ENCODE measurements at places on chromosomes 7 and 10. TPM values are rescaled to one million over a fixed set of nuclear protein-coding genes. Genes with fewer than 3 reads are reported as not detected.
A peak's percentile ranks its signal among the peaks of the same experiment; 100 is the strongest.

The CFAP46 gene
- total RNA-seq, result not detected

The TES gene
- 22.0 TPM for total RNA-seq

The VTI1A gene
- total RNA-seq, result 149 TPM

The HABP2 gene
- not detected for total RNA-seq

The ENO4 gene
- total RNA-seq, result 0.39 TPM

The LEP gene
- total RNA-seq, result 70.7 TPM

The IQUB gene
- 2.2 TPM for total RNA-seq

The GBX1 gene
- total RNA-seq, result not detected

The TMEM229A gene
- total RNA-seq, result 0.63 TPM

The SLF2 gene
- total RNA-seq, result 29.1 TPM

The SLC26A4 gene
- total RNA-seq, result 0.66 TPM

The AEBP1 gene
- 242 TPM for total RNA-seq

DNA sequence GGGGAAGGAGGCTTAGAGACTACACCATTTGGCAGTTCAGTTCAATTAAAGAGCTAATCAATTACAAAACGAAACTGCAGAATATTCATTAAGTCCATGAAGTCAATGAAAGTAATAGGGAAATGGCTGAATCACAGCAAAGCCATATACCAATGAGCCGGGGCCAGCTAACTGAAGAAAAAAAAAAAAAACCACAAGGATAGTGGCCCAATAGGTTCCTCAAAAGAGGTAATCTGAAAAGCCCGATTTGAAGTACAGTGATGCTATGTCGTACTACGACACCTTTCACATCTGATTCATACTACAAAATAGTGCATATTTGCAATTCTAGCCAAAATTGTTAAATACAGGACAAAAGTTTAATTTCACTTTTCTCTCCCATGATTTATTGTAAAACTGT is 2.5 kb downstream of the ARHGAP12 start:
- peaks cover 13% of the 10 kb centered on the region for H3K4me1 ChIP-seq
- H3K36me3 ChIP-seq, result no peaks in the 10 kb centered on the region
- no peak overlapping the region for H3K27ac ChIP-seq
- H3K4me3 ChIP-seq, result no peak overlapping the region

DNA sequence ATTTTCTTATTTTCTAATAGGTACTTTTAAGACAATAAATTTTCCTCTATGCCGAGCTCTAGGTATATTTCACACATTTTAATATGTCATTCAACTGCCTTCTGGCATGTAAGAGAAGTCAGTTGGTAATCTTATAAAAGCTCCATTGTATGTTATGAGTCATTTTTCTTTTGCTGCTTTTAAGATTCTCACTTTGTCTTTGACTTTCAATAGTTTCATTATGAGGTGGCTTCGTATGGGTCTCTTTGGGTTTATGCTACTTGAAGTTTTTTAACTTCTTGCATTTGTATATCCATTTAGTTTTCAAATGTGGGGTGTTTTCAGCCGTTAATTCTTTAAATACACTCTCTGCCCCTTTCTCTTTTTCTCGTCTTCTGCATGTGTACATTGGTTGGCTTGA is 80.5 kb downstream of the ABCA13 start:
- H3K27me3 ChIP-seq, result no peaks in the 10 kb centered on the region
- H3K27ac ChIP-seq, result no peak overlapping the region
- no peak for DNase-seq

DNA sequence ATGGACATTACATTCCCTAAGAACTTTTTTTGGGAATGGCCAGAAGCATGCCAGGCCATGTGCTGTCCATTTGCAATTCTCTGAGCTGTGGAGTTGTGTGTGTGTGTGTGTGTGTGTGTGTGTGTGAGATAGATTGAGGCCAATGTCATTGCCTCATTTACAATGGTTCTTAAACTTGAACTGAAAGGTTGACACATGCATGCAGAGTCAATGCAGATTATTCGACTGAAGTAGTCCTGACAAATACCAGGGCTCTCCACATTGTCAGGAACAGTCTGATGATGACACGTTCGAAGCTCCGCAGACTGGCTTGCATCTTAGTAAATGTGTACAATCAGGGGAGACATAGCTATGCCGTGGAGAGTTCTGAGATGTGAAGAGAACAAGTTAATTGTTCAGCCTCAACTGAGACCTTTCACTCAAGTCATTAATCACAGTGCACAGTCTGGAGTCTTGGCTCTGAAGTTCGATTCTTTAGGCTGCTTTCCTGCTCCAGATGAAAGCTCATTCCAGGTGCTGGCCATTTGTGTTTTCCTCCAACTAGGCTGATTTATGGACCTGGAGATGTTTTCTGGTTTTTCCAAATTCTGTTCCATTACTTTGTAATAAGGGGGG is 921.9 kb downstream of the LRMDA start:
- no peaks in the 10 kb centered on the region for H3K4me1 ChIP-seq
- H3K36me3 ChIP-seq, result no peaks in the 10 kb centered on the region
- H3K27ac ChIP-seq, result no peak overlapping the region
- no peak overlapping the region for H3K4me3 ChIP-seq
- DNase-seq, result no peak

DNA sequence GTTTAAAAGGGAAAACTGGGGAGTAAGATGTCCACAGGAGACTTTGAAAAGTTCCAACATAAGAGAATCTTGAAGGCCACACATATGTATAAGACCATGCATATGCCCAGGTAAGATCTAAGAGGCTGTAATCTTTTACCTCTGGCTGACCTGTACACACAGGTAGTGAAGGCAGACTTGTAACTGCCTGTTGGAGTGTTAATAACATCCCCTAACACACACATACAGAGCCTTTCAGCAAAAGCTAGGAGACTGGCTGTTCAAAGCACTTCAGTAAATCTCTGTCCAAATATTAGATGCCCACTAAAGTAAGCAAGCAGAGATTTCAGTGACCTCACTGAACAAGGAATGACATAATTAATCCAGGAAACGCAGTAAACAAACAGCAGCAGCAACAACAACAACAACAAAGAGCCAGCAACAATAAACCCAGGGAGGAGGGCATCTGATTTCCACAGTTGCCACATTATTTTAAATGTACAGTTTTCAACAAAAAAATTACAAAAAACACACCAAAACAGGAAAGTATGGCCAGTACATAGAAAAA is 15.0 kb downstream of the CYP51A1 start:
- peaks cover 6% of the 10 kb centered on the region for H3K4me1 ChIP-seq
- H3K27me3 ChIP-seq, result no peaks in the 10 kb centered on the region
- H3K36me3 ChIP-seq, result peaks cover 3% of the 10 kb centered on the region
- no peak for DNase-seq
- no peak overlapping the region for H3K4me3 ChIP-seq
- no peak overlapping the region for H3K27ac ChIP-seq

- DNase-seq, result no peak
- H3K27ac ChIP-seq, result no peak overlapping the region
- H3K4me1 ChIP-seq, result no peaks in the 10 kb centered on the region
- H3K36me3 ChIP-seq, result no peaks in the 10 kb centered on the region
- no peak overlapping the region for H3K4me3 ChIP-seq
Measured at GRCh38 chr10:86024281-86025041, 342.1 kb downstream of the GRID1 start.

DNA sequence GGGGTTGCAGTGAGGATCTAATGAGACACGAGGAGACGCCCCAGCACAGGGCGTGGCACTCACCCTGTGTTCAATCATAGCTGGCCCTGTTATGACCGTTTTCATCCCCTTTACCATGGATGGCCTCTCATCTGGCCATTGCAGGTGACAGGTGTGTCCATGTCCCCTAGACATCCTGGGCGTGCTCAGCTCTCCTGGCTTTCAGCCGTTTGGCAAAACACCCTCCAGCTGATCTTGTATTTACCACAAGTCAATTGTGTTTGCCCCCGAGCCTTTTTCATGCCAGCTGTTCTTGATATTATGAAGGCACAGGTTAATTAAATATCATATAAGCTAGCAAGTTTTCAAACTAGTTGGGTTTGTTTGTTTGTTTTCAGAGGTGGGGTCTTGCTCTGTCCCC is 97.1 kb downstream of the CHST15 start:
- no peaks in the 10 kb centered on the region for H3K4me1 ChIP-seq
- DNase-seq, result no peak
- peaks cover 29% of the 10 kb centered on the region for H3K27me3 ChIP-seq
- no peak overlapping the region for H3K27ac ChIP-seq

- H3K4me3 ChIP-seq, result no peak overlapping the region
- no peaks in the 10 kb centered on the region for H3K27me3 ChIP-seq
Measured at GRCh38 chr7:1535701-1536454, 5.4 kb downstream of the MAFK start.

- no peaks in the 10 kb centered on the region for H3K36me3 ChIP-seq
- no peak overlapping the region for H3K4me3 ChIP-seq
- no peaks in the 10 kb centered on the region for H3K4me1 ChIP-seq
Measured at GRCh38 chr10:44307691-44308090, 77.2 kb downstream of the CXCL12 start.

DNA sequence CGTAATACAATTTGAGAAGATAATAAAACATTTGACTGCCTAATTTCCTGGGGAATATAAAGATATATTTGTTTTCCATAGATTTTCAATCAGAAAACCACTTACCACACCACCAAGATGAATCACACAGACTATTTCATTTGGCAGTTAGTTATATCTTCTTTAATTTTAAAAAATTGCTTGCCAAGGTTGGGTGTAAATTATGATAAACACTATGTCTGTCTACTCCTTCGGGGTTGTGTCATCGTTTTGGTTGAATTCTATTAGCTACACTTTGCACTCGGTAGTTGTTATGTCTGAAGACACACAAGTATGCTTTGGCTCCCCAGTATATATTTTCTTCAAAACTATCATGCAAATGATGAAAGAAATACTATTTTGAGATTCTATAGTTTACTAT is 594.8 kb upstream of the SEMA3D start:
- no peak overlapping the region for H3K27ac ChIP-seq
- H3K4me3 ChIP-seq, result no peak overlapping the region
- H3K36me3 ChIP-seq, result no peaks in the 10 kb centered on the region
- H3K4me1 ChIP-seq, result no peaks in the 10 kb centered on the region
- DNase-seq, result no peak

GRCh38 chr10:74314166-74314565 is 163.1 kb downstream of the ADK start:
- DNase-seq, result no peak
- peaks cover 16% of the 10 kb centered on the region for H3K36me3 ChIP-seq
- no peaks in the 10 kb centered on the region for H3K27me3 ChIP-seq

GRCh38 chr7:133364959-133365690 is 112.2 kb downstream of the EXOC4 start:
- no peak overlapping the region for H3K27ac ChIP-seq
- no peaks in the 10 kb centered on the region for H3K27me3 ChIP-seq
- H3K4me1 ChIP-seq, result peaks cover 14% of the 10 kb centered on the region
- H3K4me3 ChIP-seq, result no peak overlapping the region
- no peak for DNase-seq

- DNase-seq, result no peak
- no peaks in the 10 kb centered on the region for H3K4me1 ChIP-seq
- H3K27me3 ChIP-seq, result no peaks in the 10 kb centered on the region
- no peak overlapping the region for H3K4me3 ChIP-seq
- no peak overlapping the region for H3K27ac ChIP-seq
Measured at GRCh38 chr7:149685455-149685854, 87.9 kb downstream of the ZNF467 start.

- peak overlapping the region; percentile 94 for H3K27ac ChIP-seq
- no peak overlapping the region for H3K4me3 ChIP-seq
- no peaks in the 10 kb centered on the region for H3K36me3 ChIP-seq
- no peak for DNase-seq
Measured at GRCh38 chr10:110305767-110306451, 1.2 kb upstream of the SMNDC1 start.

- DNase-seq, result no peak
- H3K36me3 ChIP-seq, result no peaks in the 10 kb centered on the region
- H3K4me3 ChIP-seq, result no peak overlapping the region
- no peaks in the 10 kb centered on the region for H3K4me1 ChIP-seq
- no peak overlapping the region for H3K27ac ChIP-seq
- H3K27me3 ChIP-seq, result no peaks in the 10 kb centered on the region
Measured at GRCh38 chr7:95863-96260, 96.5 kb upstream of the FAM20C start.

DNA sequence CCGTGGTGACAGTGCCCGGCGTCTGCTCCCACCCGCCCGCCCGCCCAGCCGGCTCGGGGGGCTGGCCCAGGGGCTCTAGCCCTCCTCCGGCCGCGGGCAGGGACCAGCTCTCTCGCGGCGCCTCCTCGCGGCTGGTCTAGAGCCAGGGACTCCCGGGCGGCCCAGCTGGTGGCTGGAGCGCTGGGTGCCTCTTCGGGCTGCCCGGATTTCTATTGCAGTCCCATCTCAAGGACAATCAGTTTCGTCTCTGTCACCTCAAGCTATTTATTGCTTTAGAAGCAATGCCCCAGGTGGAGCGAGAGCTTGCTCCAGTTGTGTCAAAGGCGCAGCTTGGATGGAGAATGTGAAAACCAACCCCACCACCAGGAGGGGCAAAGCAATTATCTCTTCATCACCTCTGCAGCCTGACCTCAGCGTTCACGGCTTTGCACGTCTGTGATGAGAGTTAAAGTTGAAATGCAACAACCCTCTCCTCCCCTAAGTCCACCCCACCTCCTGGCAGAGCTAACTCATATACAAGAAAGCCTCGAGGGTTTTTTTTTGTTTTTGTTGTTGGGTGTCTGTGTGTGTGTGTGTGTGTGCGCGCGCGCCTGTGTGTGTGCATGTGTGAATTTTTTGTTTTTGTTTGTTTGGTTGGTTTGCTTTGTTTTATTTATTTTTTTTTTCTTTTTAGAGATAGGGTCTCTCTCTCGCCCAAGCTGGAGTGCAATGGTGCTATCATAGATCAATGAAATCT is at the start of gene ITGA8:
Gene ITGA8, minus strand, starts transcription at position 24 of the 736 bp plus-strand sequence. CDS start 151 bp downstream, outside the sequence.
- H3K36me3 ChIP-seq, result no peaks in the 10 kb centered on the region
- no peak for DNase-seq
- no peak within 1 kb of the TSS for H3K27ac ChIP-seq
- H3K4me1 ChIP-seq, result peaks cover 32% of the 10 kb centered on the region
- peaks cover 27% of the 10 kb centered on the region for H3K27me3 ChIP-seq

DNA sequence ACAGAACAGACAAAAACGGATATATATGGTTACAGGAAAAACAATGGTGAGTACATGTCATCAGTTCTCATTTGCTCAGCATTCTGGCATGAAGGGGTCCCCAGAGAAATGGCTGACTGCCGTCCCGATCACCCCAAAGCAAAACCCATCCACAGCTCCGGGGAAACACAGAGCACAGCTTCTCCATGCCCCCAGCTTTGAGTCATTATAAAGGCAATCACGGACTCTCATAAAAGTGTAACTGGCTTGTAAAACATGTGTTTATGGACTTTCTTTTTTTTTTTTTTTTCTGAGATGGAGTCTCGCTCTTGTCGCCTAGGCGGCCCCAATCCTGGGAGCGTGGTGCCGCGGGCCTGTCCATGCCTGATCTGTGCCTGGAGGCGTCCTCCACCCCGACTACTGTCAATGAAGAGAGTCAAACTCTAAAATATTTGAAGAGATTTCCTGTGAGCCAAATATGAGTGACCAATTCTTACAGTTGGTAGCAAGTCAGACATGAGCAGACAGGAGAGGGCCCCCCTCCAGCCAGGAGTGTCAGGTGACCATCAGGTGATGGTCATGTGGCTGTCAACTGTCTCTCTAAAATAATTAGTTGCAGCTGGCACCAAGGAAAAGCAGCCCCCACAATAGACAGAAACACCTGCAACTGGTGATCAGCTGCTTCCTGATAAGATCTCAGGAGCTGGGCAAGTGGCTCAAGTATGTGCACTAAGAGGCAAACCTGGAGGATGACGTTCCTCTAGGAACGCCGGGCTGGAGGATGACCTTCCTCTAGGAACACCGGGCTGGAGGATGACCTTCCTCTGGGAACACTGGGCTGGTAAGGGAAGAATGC is 21.7 kb upstream of the NOM1 start:
- peaks cover 21% of the 10 kb centered on the region for H3K27me3 ChIP-seq
- no peak overlapping the region for H3K27ac ChIP-seq
- DNase-seq, result no peak
- no peak overlapping the region for H3K4me3 ChIP-seq

Measured in tibial nerve (tissue), 4 donors.